ENCODE measurements at places on chromosomes 5 and 9.

DNA sequence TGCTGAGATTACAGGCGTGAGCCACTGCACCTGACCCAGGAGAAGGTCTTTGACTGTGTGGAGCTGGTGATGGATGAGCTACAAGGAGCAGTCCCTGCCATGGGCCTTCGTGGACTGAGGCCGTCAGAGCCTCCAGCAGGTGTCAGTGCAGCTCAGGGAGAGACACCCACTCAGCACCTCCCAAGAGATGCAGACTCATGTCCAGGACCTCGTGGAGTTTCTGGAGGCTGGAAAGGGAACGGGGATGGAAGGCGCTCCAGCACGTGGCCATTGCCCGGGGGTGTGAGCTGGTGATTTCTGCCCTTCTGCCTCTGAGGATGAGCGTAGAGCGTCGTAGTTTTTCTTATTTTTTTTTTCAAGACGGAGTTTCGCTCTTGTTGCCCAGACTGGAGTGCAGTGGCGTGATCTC lies 9.5 kb downstream of the TOR4A start:
- DNase-seq, result no peak

GRCh38 chr9:92180002-92180400 lies 64.8 kb upstream of the SPTLC1 start:
- no peak for DNase-seq

GRCh38 chr9:8157683-8158324 lies 358.2 kb upstream of the DMAC1 start:
- no peak for DNase-seq

DNA sequence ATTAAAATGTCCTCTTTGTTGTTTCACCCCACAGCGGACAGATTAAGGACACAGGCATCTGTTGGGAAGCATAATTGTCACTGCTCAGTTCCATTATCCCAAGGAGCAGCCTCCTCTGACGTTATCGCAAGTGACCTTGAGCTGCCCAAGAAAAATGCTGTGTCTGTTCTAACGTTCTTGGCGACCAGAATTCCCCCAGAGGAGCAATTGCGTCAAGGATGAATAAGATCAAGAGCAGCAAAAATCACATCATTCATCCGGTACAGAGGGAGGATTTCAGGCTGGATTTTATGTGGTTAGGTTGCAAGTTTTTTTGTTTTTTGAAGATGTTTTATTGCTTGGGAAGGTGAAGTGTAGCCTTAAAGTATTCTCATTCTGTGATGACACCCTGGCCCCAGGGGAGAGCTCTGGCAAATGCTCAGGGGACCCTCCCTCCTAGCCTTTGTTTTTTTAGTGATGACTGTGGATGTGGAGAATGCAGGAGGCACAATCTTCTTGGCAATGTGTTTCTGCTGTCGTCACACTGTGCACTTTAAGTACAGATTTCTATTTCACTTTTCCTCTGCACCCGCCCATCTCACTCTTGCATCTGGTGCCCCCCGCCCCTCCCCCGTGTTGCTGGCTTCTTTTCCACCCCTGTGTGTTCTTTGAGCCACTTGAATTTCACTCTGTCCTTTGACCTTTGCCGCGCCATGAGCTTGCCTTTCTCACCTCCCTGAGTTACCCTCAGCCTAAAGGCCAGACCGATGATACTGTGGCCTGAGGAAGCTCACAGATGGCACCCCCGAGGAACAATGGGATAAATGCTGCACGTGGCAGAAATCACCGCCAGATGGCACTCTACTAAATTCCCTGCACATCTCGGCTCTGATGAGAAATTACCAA lies 308.5 kb downstream of the RAB3C start:
- DNase-seq, result peak; percentile 40

GRCh38 chr9:121692606-121693387 lies 41.4 kb downstream of the DAB2IP start:
- no peak for DNase-seq

DNA sequence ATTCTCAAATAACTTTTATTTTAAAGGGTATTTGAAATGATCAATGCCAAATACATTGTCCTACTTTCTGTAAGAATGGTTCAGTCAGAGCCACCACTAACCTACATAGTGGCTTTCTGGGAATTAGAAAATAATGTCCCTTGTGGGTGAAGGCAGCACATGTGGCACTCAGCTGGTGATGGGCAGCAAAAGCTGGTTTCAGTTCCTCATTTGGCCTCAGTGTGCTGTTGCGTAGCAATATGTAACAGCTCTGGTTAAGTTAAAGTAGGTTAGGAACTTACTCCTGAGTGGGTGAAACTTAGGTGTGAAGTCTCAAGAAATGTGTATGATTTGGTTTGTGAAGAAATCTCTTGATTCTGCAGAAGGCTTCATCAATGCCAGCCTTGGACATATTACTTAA lies 99.6 kb upstream of the SPEF2 start:
- DNase-seq, result no peak

GRCh38 chr9:130630071-130630450 lies 34.3 kb upstream of the PRDM12 start:
- no peak for DNase-seq
